Stimulated activated CD4-positive, alpha-beta T cell treated with anti-CD3 and anti-CD28 coated beads, Interleukin-12 subunit alpha, Interleukin-12 subunit beta, amount 100 ng/mL, for 4 hours (primary cell): ENCODE measurements at places on chromosomes 16 and 17.

- no peak for DNase-seq
Measured at GRCh38 chr17:33940769-33941370, 314.2 kb upstream of the CCL2 start.

DNA sequence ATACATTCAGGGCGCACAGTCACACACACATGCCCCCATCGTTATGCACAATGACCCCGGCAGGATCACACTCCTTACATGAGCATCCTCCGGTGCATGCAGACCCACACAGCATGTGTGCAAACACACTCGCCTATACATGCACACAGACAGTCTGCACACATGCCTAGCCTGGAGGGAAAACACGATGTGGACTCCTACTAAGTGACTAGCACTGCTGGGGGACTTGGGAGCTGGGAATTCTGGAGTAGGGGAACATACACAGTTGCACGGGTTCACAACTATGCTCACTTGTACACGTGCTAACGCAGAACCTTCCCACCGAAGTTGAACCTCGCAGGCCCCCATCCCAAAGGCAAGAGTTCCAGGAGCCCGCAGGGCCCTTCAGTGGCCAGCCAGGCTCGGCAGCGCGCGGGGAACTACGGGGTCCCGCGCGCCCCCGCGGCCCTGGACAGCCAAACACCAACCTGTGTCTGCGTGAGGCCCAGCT lies 2.0 kb downstream of the DLX3 start:
- DNase-seq: no peak

DNA sequence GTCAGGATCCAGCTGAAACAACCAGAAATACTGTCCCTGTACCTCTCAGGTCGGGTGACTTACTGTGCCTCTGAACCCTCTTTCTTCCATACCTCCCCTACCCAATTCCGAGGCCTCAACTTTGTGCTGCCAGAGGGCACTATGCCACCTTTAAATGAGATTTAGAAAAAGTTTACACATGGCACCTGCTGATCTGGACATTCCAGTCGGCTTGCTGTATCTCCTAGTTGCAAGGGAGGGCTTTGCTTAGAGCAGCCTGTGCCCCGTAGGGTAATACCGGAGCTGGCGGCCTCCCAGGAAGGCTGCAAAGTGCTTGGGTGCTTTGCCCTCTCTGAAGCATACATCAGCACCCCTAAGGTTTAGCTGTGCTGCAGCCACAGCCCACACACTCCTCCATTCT lies 306.0 kb upstream of the RBFOX1 start:
- DNase-seq: no peak

DNA sequence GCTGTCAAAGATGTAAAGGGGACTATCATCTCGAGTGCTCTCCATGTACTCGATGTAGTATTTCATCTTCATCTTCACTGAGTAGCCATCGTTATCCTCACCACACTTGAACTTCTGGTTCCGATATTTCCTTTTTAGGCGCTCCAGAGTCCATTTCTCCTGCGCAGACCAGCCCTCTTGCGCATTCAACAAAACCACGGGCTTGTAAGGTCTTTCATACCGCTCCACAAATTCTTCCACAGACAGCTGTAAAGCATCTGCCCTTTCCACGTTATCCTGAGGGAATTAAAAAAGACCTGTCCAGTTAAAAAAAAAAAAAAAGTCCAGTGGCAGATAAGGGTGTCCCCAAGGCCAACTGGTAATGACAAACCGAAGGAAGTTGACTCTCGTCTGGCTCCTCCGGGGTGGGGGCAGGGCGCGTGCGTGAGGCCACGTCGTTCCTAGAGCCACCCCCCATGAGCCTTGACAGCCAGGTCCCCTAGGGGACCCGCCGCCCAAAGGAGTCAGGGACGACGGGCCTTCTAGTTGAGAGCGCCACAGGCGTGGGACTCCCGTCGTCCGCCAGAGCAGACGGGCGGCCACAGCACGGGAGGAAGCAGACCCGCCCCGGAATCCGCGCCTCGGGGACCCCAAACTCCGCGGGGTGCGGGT lies 701 bp downstream of the JMJD6 start:
- DNase-seq: peak; percentile 72

- DNase-seq: no peak
Measured at GRCh38 chr17:50046667-50047066, 9.2 kb upstream of the ITGA3 start.

DNA sequence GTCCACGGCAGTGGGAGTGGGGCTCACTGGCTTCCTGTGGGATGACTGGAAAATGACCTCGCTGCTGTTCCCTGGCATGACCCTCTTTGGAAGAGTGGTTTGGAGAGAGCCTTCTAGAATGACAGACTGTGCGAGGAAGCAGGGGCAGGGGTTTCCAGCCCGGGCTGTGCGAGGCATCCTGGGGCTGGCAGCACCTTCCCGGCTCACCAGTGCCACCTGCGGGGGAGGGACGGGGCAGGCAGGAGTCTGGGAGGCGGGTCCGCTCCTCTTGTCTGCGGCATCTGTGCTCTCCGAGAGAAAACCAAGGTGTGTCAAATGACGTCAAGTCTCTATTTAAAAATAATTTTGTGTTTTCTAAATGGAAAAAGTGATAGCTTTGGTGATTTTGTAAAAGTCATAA lies 7.8 kb upstream of the RNF213 start:
- DNase-seq: peak; percentile 81
